ENCODE measurements at places on chromosomes 2 and 18.
A peak's percentile ranks its signal among the peaks of the same experiment; 100 is the strongest.

DNA sequence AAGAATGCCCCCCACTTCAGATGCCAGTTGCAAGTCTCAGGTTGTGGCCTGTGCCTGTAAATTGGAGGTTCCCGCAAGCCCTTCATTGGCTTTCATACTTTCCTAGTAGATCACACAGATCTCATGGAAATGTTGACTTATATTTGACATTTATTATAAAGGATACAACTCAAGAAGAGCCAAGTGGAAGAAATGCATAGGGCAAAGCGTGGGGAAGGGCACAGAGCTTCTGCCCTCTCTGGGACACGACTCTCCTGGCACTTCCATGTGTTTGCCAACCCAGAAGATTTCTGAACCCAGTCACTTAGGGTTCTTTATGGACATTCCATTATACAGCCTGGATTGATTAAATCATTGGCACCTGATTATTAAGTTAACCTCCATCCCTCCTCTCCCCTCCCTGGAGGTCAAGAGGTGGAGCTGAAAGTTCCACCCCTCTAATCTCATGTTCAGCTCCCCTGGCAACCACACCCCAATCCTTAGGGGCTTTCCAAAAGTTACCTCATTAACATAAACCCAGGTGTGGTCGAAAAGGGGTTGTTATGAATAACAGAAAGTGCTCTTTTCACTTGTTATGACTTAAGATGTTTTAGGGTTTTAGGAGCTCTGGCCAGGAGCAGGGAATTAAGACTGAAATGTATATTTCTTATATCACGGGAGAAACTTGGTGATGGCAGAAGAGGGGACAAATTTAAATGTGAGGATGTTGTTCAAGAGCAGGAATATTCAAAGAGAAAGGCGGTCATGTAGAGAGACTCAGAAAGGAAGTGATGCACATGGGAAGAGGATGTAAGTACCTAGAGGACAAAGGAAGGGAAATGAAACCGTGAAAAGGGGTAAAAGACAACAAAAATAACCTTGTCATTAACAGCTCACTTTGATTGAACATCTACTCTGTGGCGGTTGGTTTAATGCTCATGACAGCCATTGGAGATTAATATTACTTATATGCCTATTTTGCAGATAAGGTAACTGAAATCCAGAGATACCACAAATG is 31.8 kb downstream of the SP100 start:
- no peak for DNase-seq

DNA sequence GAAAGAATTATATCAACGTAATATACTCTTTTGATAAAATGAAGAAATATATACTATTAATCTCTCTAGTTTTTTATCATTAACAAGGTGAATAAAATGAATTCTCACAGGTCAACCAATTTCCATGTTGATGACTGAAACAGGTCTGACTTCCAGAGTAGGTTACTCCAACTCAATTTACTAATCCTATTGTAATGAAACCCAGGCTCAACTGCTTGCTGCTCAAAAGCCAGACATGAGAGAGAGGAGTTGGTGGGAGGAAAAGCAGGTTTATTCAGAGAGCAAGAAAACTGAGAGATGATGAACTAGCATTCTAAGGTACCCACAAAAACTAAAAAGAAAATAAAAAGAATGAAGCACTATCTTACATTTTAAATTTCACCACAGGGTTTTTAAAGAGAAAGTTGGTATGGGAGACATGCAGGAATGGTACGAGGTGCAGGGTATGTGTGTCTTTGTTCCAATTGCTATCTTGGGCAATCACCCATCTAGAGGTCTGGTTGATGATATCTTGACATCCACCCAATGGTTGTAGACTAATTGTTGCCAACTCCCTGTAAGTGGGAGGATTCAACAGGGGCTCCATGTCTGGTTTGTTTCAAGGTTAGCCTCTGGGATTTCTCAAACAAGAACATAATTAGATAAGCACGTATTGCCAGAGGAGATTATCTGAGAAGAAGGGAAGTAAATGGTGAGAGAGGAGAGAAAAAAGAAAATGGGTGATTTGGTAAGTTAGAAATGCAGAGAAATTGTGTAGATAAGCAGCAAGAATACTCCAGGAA is 471.4 kb upstream of the REG3G start:
- no peak for DNase-seq

DNA sequence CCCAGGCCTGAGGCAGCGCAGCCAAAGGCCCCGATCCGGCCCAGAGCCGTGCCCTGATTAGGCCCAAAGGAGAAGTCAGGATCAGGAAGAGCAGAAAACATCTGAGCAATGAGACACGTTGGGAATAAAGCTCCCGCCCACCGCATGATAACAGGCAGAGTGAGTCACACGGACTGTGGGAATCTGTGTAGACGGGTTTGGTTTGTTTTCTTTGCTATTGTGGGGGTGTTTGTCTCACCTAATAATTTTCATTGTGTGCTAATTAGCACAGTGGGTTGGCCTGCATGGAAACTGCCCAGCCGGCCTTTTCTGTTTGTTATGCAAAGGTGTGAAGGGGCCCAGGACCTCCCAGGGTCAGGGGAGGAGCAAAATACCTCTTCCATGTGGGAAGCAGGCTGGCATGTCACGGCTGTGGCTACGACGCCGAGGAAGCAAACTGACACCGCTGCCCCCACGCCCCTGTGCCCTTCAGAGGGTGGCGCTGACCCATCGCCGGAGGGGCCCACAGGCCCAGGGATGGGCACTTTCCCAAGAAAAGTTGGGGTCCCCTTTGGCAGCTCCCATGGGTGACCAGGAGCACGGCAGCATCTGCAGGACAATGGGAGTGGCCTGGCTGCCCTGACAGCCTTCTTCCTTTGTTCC is 68.4 kb upstream of the CTDP1 start:
- DNase-seq, result no peak

DNA sequence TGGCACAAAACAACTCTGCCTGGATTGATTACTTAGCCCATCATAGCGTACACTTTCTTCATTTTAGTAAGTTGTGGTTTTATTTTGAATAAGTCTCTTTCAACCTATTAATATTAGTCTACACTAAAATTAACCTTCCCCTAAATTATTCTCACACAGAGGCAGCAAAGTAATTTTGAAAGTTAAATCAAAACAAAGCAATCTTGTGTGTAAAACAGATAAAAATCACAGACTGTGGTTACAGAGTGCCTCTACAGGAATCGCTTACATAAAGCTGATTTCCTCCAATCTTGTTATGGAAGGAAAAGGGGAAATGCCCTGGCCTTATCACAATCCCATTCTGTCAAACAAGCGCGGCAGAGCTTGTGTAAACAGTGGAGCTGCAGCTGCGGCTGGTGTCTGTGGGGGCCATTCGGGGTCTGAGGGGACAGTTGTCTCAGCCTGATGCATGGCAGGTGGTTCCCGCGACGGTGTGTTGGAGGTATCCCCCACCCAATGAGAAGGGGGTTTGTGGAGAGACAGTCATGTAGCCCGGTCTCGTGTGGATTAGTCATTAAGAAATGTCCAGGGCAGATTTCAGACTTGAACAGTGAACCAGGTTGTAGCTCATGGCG is 42.1 kb downstream of the BCL2L11 start:
- no peak for DNase-seq

DNA sequence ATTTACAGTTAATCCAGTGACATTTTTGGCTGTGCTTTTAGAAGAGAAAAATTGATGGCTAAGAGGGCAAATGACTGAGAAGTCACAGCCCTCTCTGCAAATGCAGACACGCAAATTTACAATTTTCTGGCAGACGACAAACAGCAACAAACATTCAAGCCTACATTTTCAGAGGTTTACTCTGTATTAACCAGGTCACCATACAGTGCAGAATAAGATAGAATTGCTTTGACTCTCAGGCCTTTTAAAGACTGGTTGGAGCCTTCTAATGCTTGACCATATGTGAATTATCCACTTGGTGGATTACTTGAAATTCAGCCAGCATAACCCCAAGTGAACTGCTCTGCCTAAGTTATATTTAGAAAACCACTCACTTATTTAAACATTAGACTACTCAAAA is 280.9 kb upstream of the STON1 start:
- DNase-seq, result no peak

DNA sequence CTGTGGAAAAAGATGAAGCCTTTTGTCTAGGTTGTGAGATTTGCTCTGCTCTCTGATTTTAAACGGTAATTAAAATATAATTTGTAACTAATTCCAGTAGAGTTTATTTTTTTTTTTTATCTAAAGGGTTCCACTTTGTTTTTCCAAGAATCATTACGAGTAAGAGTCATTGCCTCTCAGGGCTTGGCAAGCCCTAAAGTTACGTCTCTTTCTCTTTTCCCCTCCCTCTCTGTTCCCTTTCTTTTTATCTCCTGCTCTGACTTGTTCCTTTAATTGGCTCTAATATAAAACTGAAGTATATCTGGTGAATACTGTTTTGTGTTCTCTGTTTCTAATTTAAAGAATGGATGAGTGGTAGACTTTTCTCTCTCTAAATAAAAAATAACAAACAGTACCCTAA is 75.8 kb downstream of the CALCRL start:
- no peak for DNase-seq

GRCh38 chr18:77071711-77072292 is 60.8 kb downstream of the MBP start:
- DNase-seq, result peak; percentile 33

GRCh38 chr2:85340034-85340892 is 12.5 kb upstream of the TGOLN2 start:
- no peak for DNase-seq

GRCh38 chr2:53600815-53601214 is 166.8 kb upstream of the CHAC2 start:
- no peak for DNase-seq

DNA sequence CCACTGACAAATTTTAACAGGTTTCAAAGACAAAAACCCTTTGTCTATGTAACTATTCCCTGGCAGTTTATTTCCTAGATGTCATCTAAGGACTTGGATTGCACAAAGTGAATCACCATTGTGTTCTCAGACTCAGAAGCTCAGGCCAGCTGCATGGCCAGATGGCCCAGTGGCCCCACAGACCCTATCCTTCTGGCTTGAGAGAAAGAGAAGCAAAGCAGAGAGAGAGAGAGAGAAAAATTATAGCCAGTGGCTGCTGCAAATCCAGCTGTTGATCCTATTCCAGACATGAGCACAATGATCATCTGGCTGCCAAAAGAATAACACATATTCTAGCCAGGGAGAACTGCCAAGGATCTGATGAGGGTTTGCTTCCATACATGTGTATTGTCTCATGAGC is 25.8 kb downstream of the CTLA4 start:
- no peak for DNase-seq

DNA sequence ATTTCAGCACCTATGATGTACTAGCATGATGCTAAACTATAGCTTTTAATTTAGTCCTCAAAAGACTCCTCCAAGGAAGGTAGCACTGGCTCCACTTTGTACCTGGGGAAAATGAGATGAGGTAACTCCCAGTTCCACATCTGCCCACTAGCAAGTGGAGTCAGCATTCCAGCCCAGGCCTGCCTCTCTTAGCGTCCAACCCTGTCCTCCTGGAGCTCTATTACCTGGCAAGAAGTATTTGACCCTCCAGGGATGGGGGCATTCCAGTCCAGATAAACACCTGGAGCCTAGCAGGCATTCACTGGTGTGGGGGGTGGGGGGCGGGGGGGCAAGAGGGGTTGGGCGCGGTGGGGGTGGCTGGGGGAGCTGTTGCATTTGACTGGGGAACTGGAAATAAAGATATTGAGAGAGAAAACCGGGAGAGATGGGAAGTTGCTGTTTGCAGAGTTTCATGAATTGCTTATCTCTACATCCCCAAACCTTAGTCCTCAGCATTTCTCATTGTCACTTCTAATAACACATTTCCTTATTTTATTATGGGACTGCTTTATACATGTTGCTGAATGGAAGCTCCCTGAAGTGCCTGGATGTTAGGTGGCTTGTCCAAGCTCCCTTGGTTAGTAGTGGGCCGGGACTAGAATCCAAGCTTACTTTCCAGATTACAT is 22.0 kb upstream of the FZD5 start:
- DNase-seq, result no peak

DNA sequence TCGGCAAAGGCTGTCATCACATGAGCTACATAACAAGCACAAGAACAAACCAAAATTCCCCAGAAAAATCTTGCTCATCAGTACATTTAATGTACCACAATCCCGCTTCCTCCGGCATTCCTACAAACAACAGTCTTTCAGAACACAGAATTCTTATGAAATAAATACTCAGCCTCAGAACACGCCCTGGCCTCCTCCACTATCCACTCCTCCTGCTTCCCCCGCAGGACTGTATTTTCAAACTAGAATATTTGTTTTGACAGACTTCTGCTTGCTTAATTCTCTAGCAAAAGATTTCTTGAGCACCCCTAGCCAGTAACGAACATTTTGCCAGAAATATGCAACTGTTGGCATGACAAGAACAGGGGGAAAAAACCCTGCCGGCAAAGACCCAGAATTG is 131.2 kb downstream of the THADA start:
- DNase-seq, result no peak

Data from naive thymus-derived CD8-positive, alpha-beta T cell (primary cell).